Peyer's patch (tissue), 4 donors: ENCODE measurements at places on chromosomes 5 and 9.

DNA sequence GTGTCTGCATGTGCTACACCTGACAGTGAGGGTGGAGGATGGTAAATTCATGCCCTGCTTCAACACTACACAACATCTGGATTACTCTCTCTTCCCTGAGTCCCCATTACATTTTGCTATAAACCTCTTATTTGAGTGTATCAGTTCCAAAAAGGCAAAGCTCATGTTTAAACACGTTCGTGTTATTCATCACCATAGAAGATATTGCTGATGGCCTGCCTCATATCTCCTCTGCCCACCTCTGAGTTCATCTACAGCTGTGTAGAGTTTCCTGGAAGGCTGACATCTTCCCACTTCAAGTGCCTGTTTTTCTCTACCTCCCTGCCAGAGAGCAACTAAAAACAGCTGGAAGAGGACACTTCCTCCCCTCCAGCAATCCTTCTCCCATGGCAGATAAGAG, 433.2 kb downstream of the ISL1 start:
- no peak for DNase-seq

DNA sequence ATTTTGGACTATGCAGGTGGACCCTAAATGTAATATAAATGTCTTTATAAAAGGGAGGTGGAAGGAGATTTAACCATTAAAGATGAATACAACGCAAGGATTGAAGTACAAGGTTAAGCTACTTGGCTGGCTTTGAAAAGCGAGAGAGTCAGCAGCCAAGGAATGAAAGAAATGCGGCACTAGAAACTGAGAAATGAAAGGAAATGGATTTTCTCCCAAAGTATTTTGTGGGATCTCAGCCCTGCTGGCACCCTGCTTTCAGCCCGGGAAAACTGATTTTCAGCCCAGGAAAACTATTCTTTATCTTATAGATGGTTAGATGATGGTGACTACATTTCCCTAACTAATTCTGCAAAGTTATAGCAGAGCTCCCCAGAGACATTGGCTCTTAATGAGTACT, 1349.6 kb upstream of the C9orf72 start:
- no peak for DNase-seq

DNA sequence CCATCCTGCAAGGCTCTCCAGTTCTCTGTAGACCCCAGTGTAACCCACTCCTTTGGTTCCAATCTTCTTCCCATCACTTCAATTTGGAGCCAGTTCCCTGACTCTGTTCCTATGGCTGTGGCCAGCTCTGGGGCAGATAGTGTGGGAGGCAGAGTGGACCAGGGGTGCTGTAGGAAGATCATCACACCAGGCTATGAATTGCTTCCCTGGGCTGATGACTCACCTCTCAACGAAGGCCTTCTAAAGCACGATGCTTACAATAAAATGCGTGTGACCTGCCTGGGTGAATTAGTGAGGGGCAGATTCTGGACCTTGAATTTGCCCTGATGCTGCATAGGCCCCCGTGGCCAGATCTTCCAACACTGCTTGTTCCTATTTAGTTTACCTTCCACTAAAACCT, 289.7 kb downstream of the FBXL7 start:
- DNase-seq: no peak

DNA sequence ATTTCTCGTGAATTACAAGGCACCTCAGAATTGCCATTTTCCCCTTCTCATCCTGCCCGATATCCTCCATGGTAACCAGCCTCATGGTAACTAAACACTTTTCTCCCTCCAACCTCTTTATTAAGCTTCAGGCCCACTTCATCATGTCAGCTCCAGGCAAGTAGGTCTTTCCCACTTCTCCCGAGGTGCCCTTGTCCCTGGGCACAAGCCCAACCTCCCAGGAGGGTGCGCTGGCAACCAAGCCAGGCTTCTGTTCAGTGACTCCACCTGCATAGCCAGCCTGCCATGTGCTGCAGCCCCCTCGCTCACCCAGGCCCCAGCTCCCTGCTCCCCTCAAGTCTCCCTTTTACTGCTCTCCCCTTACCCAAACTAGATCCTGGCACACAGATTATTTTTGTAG, 47.4 kb upstream of the AFAP1L1 start:
- DNase-seq: no peak

GRCh38 chr5:55151923-55152842, 7.8 kb upstream of the GPX8 start:
- no peak for DNase-seq

DNA sequence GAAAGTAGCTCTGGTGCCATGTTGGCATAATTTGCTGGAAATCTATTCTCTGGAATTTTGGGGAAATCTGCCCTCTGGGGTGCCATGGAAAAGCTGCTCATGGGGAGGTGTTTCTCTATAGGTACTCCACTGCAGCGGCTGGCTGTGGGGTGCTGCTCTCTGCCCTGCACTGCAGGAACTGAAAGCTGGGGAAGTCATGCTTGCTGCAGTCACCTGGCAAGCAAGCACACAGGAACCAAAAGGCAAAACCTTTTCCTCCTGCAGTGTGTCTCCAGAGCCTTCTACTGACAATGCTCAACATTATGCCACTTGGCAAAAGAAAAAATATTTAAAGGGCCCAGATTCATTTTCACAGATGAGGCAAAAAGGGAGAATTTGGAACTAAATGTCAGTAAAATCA, 25.8 kb upstream of the CARNMT1 start:
- peak; percentile 52 for DNase-seq

DNA sequence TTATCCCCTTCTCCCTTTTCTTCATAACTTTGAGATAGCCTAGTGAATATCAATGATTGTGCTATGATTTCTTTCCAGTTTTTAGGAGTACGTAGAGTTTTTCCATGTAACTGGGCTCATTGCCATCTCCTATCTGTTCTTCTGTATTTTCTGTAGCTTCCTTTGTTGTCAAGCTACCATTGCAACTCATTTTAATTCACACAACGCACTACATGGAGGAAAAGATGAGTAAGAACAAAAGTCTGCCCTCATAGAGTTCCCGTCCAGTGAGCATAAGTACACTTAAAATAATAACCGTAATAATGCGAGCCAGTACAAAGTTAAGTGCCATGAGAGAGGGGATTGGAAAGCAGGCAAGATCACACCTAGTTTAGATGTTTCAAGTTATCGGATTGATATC, 177.7 kb downstream of the PAM start:
- no peak for DNase-seq

- DNase-seq: no peak
Observed at GRCh38 chr9:123251741-123252140, 16.6 kb downstream of the STRBP start.

GRCh38 chr9:129081388-129081904, 535 bp downstream of the DOLPP1 start:
- no peak for DNase-seq

GRCh38 chr5:156667616-156668015, 182.5 kb upstream of the PPP1R2B start:
- DNase-seq: no peak

DNA sequence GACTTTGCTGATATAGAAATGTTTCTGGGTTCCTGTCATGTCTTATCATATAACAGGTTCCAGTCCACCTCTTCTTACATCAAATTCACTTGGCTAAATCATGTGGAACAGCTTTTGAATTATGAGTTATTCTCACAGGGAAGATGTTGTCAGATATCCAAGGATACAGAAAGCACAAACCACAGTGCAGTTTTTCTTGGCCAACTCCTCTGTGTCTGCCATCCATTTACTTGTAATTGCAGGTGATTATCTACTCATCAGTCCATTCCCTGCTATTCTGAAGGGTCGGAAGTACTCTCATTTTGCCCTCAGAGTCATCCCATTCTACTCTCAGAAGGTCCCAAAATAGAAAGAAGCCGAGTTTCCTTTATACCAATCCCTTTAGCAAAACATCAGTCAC, 10.0 kb downstream of the MARCHF11 start:
- DNase-seq: no peak

- DNase-seq: no peak
Observed at GRCh38 chr9:38437193-38437823, 13.1 kb upstream of the IGFBPL1 start.

DNA sequence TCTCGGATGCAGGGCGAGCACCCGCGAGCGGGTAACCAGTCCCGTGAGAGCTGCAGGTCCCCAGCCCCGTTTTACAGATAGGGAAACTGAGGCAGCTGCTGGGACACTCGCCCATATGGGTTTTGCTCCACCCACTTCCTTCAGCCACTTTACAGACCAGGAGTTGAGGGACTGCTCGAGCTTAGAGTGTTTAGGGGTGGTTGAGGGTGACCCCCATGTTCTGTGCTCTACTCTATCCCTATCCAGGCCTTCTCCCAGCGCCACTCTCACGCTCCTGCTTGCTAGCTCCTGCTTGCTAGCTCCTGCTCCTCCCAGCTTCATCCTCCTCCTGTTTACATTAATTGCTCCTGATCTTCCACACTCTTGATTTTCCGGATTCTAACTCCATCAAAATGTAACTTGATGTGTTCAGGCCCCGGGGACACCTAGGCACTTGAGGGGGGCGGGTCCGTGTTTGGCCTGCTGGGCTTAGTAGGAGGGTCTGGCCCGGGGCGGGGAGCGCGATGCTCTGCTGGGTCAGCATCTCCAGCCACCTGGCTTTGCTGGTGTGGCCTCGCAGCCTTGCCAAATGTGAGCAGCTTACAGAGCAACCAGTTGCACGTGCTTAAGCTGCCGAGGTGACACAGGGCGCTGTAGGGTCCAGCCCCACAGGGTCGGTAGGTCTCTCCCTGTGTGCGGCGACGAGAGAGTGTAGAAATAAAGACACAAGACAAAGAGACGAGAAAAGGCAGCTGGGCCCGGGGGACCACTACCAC, 1.5 kb upstream of the PTGES2 start:
- DNase-seq: peak; percentile 50

DNA sequence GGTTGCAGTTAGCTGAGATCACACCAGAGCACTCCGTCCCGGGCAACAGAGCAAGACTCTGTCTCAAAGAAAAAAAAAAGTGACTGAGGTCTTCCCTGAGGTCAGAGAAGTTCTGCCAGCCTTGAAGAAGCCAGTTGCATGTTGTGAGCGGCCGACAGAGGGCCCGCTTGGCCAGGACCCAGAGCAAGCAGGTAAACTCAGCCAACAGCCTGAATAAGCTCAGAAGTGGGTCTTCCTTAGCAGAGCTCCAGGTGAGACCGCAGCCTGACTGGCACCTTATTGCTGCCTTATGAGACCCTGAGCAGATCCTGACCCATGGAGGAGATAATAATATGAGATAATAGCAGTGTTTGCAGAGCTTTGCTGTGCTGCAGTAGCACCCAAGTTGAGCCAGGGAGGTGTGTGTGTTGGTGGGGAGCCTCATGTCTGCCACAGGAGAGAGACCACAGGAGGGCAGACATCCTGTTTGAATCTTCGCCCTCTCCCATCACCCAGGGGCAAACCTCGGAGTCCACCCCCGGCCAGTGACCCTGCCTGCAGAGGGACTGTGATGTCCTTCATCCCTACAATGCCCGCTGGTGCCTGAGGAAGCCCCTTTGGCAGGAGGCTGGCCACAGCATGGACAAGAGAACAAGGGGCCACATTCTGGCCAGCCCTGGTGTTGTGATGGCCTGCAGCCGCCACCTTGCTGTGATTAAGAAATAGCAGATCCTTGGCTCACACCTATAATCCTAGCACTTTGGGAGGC, 10.8 kb upstream of the BARX1 start:
- DNase-seq: no peak

DNA sequence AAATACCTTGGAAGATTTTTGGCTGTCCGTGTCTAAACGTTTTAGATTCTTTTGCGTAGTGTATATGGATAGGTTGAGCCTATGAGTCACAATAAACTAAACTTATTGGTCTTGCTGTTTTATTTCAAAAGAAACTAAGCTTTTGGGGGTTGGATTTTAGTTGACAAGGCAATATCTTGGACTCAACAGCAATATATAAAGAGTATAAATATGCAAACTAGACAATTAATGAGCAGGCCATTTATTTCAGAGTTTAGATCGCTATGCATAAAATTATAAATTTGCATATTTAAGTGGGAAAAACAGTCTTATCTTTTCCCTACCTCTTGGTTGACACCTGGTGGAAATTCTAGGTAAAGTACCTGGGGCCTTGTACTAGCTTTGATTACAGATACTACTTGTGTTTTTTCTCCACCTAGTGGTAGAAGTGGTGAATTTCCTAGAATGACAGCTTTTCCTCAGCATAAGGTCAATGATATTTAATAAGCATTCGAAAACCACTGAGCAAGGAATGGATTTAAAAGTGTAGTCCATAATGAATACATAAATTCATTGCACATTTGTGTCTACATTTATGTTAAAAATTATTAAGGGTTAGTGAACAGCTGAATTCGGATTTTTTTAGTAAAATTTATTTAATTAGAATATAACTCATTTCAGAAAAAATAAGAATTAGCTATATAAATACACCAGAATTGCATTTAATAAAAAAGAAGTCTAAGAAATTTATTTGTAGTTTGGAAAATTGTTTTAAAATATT, 1.7 kb upstream of the ARRDC3 start:
- DNase-seq: no peak

DNA sequence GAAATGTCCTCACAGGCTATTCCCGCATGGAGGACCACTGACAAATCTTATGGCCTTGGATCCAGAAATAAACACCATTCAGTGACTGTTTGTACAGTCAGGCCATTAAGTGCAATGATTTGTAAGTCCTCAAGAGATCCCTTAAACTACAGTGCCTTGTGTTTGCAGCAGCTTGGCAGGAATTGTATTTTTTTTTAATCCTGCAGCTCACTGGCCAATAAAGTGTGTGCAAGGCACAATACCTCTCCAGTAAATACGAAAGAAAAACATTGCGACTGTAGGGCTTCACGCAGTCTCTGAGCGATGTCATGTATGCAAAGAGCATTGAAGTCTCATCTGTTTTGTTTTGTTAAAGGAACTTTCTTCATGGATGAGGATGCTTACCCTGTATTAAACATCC, 74.2 kb upstream of the TUSC1 start:
- DNase-seq: no peak

GRCh38 chr5:22242532-22242931, 610.6 kb downstream of the CDH12 start:
- no peak for DNase-seq

GRCh38 chr9:126058591-126058990, 268.0 kb upstream of the MVB12B start:
- no peak for DNase-seq

- DNase-seq: no peak
Observed at GRCh38 chr9:136590821-136591752, 45.2 kb upstream of the NOTCH1 start.

DNA sequence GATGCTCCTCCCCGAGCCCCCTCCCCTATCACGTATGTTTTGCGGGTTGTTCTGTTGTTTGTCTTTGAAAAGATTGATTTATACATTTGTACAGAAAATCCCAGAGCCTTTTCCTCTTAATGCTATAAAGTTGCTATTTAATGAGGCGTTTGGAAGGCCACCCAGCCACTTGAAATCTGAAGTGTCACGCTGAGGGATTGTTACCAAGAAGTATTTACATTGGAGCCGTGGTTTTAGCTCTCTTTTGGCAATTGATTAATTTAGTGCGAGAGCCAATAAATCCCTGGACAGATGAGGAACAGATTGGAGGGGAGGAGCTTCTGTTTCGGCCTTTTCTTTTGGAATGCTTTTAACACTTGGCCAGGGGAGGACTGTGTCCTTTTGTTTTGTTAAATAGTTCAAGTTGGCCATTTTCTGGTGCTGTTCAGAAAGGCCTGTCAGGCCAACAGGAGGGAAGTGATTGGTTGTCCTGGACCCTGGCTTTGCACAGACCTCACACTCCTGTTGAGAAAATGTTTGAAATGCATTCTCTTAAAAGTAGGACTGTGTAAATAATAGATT, 250.2 kb downstream of the PDZD2 start:
- no peak for DNase-seq
